ENCODE measurements at places on chromosomes 6 and 20. TPM values are rescaled to one million over a fixed set of nuclear protein-coding genes. Genes with fewer than 3 reads are reported as not detected.

GRCh38 chr20:50788045-50788991 lies 6.5 kb upstream of the BCAS4 start:
- no peak for DNase-seq

Gene LTB
- total RNA-seq, result 3.4 TPM

DNA sequence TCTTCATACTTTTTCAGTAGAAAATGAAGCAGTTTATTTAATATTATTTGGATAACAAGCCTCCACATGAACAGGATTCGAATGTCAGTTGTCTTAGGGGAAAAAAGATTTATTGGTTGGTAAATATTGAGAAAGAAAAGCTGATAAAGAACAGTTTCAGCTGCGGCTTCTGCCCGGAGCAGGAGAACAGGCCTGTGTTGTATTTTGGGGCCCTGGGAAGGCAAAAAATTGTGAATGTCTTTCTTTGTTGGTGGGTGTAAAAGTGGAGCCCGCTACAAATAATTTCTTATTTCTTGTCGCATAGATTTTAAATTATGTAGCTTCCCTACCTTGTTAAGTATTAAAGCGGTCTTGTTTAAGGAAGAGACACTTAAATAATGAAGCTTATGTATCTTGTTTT lies 90.5 kb upstream of the PAX1 start:
- no peak for DNase-seq

- peak; percentile 42 for DNase-seq
Measured at GRCh38 chr6:70396796-70397729, 16.2 kb upstream of the FAM135A start.

DNA sequence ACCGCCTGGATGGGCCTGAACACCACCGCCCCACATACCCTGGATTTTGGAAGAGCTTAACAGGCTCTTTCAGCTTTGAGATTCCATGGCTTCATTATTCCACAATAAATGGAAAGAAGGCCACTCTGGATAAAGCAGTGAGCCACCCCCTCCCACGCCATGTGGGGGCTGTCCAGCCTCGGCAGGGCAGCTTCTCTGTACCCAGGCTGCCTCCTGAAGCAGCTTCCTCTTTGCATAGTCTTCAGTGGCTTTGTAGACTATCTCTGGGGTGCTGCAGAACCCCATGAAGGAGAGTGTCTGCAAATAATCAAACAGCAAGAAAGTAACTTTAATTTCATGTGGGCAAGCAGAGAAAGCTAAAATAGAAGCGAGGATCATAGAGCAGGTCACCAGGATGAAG lies 96.6 kb upstream of the NXT1 start:
- DNase-seq, result no peak

- DNase-seq, result no peak
Measured at GRCh38 chr6:143732536-143732935, 54.8 kb downstream of the PHACTR2 start.

- DNase-seq, result no peak
Measured at GRCh38 chr6:128885381-128885780, 2.4 kb downstream of the LAMA2 start.

GRCh38 chr6:44715925-44716324 lies 328.4 kb downstream of the CDC5L start:
- DNase-seq, result no peak

DNA sequence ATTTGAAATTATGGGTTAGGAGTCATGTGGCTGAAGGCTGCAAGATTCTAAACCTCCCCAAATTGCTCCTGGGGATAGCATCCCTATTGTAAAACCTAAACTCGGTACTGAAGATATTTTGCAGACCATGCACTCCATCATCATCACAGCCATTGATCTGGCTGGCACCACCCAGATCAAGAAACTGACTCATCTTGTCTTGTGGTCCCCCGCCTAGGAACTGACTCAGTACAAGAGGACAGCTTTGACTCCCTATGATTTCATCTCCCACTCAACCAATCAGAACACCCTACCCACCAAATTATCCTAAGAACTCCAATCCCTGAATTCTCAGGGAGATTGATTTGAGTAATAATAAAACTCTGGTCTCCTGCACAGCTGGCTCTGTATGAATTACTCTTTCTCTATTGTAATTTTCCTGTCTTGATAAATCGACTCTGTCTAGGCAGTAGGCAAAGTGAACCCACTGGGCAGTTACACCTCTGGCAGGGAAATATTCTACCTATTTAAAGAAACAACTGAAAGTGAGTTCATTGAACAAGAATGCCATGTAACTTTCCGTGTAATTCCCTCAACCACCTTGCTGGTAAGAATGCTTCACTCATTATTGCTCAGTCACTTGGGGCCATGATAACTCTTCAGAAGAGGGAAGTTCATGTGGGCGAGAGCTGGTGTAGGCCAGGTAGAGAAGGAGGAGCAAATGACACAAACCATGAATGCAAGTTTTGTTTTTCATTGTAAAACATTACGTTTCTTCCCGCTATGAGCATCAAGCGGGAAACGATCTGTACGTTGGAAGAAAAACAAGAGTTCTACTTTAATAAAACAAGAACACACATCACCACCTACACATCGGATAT lies 602.9 kb upstream of the ARID1B start:
- no peak for DNase-seq

Gene IFNGR1
- total RNA-seq, result 58.2 TPM

Gene C20orf96
- total RNA-seq, result 8.2 TPM

DNA sequence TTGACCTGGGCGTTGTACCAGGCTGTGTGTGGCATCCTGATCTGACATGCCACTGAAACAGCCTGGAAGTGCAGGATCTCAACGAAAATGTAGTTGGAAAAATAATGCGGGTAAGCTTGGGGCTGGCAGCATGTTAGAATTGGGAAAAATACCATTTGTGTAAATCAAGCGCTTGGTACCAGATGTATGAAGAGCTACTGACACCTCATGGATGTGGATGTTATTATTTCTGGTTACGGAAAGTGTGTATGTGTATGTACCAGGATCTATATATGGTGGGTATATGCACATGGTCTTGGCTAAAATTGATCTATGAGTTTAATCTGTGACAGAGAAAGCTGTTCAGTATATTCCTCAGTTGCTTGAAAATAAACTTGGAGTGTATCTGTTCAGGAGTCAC lies 22.7 kb downstream of the HIVEP1 start:
- no peak for DNase-seq

Gene MSH5
- total RNA-seq, result 34.2 TPM

DNA sequence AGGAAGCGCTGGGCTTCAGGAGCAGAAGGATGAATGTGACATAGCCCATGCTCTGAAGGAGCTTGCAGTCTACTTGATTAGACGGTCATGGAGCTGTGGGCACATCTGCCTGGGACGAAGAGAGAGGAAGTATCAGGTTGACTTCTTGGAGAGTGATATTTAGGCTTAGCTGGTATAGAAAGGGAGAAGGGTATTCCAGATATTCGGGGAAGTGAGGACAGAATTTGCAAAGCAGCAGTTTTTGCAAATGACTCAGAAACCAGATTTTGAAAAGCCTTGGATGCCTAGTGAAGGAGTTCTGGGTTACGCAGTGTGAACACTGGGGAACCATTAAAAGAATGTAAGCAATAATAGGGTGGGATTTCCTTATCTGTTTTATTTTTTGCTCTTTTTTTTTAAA lies 60.7 kb downstream of the EYA4 start:
- DNase-seq, result no peak

- no peak for DNase-seq
Measured at GRCh38 chr6:135311446-135312200, 130.5 kb downstream of the MYB start.

Measured in colonic mucosa (tissue), 4 donors.